ENCODE measurements at places on chromosomes 11 and 22.

DNA sequence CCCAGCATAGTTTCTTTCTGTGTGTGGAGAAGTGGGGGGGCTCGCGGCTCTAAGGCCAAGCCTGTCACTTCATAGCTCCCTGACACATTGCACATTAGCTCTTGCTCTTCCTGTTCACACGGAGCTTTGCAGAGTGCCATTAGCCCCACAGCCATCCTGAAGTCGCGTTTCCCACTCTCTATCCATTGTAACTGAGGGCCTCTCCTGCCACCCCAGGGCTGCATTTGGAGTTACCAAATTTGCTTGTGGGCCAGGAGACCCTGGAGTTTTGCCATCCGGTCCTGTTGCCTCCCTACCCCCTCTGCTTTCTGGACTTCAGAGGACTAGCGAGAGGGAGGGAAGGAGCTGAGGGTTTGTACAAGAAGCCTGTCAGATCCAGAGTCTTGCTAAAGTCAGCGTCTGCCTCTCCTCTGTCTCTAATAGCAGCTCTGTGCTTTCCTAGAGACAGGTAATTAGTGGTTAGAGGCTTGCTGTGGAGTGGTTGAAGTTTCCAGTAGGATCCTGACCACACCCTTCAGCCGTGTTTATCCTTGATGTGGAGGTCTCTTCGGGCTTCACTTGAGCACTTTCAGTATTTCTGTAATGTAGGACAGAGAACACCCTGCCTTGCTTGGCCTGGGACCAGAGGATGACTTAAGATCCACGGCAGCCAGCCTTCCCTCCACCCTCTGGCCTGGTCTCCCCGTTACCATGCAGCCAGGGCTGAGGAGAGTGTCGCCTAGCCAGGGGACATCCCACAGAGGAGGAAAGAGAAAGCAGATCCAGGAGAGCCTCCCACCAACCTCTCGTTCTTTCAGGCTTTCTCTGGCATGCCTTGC is 14.1 kb downstream of the DCPS start:
- no peak for DNase-seq

GRCh38 chr11:44556735-44557409 is 8.6 kb upstream of the CD82 start:
- DNase-seq: peak; percentile 60

- no peak for DNase-seq
These were observed 16.5 kb upstream of the CDC42EP2 start for GRCh38 chr11:65298131-65298535.

DNA sequence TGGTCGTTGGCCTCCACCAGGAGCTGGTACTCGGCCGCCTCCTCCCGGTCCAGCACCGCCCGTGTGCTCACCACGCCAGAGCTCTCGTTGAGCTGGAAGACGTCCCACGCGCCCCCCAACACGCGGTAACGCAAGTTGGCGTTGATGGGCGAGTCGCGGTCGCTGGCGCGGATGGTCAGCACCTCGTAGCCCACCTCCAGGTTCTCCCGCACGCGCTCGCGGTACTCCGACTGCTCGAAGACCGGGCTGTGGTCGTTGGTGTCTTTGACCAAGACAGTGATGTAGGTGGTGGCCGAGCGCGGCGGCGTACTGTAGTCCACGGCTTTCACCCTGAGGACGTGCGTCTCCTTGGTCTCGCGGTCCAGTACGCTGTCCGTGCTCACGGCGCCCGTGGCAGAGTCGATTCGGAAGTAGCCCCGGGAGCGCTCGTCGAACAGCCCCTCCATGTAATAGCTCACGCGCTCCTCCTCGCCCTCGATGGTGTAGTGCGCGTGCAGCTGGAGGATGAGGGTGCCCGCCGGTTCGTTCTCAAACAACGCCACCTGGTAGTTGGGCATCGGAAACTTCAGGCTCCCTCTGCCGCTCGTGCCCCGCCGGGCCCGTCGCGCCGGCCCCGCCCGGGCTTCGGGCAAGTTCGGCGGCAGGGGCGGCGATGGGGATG is 1.4 kb downstream of the CELSR1 start:
- no peak for DNase-seq

Measured in endothelial cell (in vitro differentiated cells).